ENCODE measurements at places on chromosomes 7 and 10.

- DNase-seq = no peak
Measured at GRCh38 chr10:133475425-133475734, 21.6 kb downstream of the SCART1 start.

GRCh38 chr7:20598459-20599309 is 16.8 kb upstream of the ABCB5 start:
- DNase-seq = no peak

- DNase-seq = no peak
Measured at GRCh38 chr10:76192151-76192550, 760.7 kb downstream of the LRMDA start.

- no peak for DNase-seq
Measured at GRCh38 chr7:114821030-114821900, 100.6 kb upstream of the MDFIC start.

GRCh38 chr10:69459101-69459790 is 8.0 kb downstream of the TSPAN15 start:
- no peak for DNase-seq

- no peak for DNase-seq
Measured at GRCh38 chr10:123781324-123781900, 110.2 kb downstream of the CPXM2 start.

- DNase-seq = no peak
Measured at GRCh38 chr7:73521636-73522104, 423 bp downstream of the BAZ1B start.

- no peak for DNase-seq
Measured at GRCh38 chr7:106289848-106290247, 5.1 kb upstream of the NAMPT start.

DNA sequence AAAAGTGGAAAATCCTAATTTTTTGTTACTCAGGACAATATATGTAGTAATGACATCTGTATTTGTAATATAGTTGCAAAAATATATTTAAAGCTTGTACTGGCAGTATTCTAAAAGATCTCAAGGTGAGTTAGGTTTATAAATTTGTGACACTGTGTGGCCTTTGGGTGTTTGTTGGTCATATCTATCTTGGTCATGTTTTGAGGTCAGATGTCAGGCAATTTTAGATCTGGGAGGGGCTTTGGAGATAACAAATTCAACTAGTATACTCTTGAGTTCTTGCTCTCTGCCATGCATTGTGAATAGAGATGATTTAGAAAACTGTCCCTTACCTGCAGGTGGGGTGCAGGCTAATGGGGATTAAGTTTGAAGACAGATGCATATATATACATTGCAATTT is 3.1 kb downstream of the TBC1D12 start:
- DNase-seq = no peak

Measured in stimulated activated CD4-positive, alpha-beta T cell treated with anti-CD3 and anti-CD28 coated beads, Interleukin-15, amount 100 ng/mL, for 1 hour (primary cell).